ENCODE measurements at places on chromosomes 4 and X.

- DNase-seq = no peak
Observed at GRCh38 chrX:132750331-132751062, 207.9 kb downstream of the HS6ST2 start.

DNA sequence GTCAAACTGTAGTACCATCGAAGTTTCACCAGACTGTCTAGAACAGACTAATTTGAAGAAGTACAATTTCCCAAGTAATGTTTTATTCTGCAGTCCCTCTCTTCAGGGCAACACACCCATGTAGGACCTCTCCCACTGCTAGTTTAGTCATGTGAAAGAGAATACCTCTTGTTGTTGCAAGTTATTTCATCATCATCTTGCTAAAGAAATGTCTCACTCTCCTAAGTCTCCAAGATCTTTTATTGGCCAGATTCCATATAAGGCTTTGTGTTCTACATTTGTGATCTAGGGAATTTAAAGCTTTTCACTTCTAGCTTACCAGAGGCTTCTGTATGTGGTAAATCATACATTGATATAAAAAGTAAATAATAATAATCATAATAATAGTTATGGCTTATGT is 745.3 kb upstream of the MAGEB2 start:
- DNase-seq = peak; percentile 29

DNA sequence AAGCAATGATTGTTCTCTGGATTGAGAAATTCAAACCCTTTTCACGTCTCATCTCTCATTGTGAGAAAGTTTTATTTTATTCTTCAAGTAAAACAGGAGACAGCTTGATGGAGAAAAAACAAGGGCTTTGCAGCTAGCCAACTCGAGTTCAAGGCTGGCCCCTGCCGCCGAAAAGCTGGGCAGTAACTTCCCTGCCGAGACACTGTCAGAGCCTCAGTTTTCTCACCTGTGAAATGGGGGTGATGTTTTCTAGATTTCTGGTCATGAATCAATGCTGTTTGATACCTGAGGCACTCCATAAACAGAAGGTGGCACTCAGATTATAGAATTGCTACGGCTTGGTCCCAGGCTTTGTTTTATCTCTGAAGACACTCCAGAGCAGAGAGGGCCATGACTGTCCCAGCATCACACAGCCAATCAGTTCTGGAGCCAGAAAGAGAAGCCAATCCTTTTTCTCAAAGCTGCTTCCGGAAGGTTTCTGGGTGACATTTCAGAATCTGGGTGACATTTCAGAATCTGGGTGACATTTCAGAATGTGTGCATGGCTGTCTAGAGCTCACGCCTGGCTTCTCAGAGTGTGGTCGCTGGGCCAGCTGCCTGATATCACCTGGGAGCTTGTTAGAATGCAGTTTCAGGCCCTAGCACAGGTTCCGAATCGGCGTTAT is 33.2 kb downstream of the HMX1 start:
- no peak for DNase-seq

DNA sequence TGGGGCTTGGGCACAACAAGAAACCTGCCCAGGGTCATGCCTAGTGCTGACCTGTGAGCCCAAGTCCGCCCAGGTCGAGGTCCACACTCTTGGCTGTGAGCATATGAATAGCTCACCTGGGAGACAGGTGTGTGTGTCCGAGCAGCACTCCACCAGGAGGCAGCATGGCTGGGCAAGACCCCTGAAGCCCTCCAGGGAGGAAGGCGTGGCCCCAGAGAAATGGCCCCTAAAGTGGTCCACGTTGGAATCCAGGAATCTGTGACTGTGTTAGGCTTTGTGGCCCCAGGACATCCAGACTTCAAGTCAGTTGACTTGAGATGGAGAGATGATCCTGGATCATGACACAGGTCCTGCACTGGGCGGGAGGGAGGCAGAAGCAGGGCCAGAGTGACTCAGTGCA is 138.8 kb downstream of the CPZ start:
- no peak for DNase-seq

DNA sequence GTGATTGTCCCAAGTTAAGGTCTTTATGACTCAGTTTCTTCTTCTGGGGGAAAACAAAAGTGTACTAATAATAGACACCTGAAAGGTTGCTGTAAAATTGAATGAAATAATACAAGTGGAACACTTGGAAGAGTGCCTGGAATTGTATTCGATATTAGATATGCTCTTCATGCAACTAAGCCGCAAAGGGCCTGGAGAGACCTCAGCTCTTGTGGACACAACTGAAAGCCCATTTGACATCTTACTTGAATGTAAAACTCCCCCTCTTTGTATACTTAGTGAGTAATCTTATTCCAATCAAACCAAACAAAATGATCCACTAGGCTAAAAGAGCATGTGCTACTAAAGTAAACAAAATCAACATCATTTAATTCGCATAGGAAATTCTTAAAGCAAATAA is 511 bp upstream of the MAP9 start:
- DNase-seq = no peak

DNA sequence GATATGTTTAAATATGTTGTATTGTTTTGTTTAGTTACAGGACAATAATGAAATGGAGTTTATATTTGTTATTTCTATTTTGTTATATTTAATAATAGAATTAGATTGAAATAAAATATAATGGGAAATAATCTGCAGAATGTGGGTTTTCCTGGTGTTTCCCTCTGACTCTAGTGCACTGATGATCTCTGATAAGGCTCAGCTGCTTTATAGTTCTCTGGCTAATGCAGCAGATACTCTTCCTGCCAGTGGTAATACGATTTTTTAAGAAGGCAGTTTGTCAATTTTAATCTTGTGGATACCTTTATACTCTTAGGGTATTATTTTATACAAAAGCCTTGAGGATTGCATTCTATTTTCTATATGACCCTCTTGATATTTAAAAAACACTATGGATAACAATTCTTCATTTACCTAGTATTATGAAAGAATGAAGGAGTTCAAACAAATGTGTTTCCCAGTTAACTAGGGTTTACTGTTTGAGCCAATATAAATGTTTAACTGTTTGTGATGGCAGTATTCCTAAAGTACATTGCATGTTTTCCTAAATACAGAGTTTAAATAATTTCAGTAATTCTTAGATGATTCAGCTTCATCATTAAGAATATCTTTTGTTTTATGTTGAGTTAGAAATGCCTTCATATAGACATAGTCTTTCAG is 26.9 kb downstream of the NUDT6 start:
- DNase-seq = no peak

DNA sequence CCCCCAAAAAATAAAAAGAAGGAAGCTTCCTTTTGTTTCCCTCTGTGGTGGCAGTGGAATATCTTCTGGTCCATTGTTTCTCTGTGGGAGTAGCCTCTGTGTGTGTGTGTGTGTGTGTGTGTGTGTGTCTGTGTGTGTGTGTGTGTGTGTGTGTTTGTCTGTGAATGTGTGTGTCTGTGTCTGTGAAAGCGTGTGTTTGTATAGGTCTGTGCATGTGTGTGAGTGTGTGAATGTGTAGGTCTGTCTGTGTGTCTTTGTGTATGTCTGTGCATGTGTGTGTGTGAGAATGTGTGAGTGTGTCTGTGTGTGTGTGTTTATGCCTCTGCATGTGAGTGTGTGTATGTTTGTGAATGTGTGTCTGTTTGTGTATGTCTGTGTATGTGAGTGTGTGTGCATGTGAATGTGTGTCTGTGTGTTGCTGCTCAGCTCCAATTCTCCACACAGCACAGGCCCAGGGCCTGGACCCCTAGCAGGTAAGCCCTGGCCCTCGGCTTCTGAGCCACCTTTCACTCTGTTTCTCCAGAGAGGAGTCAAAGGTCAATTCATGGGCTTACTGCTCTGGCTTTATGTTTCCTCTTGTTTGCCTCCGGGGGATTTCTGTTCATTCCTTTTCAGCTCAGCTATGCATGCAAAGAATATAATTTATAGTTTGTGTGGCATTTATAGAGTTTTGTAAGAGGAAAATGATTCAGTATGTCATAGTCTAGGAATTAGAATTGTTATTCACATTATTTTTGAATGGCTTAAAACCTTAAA is 89.8 kb downstream of the UCHL1 start:
- no peak for DNase-seq

DNA sequence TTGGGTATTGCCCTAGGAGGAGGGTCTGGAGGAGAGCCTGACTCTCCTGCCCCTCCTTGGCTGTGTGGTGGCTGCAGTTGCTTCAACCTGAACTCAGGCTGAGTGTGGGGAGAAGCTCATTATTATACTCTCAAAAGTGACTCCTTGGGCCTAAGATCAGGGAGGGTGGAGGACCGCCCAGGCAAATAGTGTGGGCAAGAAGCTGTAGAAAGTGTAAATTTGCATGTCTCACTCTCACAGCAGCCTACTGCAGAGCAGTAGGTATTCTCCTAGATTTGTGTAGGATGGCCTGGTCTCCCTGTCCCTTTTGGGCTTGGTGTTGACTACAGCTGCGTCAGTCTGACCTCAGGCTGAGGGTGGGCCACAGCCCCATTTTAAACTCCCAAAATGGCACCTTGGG is 156.1 kb downstream of the ZNF330 start:
- no peak for DNase-seq

- DNase-seq = no peak
Observed at GRCh38 chrX:155682834-155683233, 70.1 kb upstream of the TMLHE start.

- DNase-seq = no peak
Observed at GRCh38 chrX:16588266-16588665, 61.7 kb upstream of the S100G start.

DNA sequence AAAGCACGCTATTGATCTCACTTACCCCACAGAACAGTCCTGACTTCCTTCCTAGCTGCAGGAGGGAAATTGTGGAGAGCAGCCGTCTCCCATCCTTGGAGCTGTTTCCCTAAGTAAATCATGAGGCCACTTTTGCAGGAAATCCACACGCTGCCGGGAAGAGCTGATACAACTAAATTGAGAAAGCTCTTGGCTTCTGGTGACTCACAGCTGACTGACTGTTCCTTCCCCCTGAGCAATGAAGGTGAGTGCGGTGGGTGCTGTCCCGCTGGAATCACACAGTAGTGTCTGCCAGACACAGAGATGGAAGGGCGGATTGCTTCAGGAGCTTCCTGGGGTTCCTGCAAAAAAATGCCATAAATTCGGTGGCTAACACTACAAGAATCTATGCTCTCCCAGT is 268.9 kb downstream of the ASMT start:
- DNase-seq = no peak

DNA sequence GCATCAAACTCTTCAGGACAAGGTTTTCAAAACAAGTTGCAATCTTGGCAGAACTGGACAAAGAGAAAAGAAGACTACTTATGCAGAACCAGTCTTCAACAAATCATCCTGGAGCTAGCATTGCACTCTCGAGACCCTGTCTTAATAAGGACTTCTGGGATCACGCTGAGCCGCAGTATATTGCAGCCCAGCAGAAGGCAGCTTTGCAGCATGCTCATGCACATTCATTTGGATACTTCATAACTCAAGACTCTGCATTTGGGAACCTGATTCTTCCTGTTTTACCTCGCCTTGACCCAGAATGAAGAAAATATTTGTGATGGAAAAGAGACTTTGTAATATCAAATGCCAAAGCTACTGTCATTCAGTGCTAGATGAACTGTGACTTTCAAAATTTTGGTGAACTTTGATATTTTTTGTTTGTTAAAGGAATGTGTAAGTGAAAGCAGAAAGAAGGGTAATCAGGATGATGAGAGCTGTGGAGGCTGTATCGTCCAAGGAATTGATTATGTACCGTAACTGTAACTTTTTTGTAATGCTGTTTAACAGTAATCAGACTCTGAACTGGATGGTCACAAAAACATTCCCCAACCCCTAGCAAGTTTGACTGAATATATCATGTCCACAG is 27.2 kb downstream of the HSPA4L start:
- no peak for DNase-seq

DNA sequence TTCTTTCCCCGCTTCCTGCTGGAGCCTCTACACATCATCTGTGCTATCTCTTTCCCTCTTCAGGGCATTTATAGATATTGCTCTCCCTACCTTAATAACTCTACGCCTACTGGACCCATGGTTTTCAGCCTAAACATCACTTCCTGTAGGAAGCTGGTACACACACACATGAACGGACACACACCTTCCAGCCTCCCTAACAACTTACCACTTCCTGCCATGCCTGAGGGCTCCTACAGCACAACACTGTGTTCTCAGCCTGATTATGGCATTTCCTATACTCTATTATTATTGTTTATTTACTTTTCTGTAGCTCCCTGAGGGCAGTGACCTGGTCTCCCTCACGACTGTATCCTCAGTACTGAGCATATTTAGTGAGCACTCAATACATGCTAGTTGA is 163.6 kb upstream of the MAP3K15 start:
- DNase-seq = no peak

Measured in AG04450 (cell line).